ENCODE measurements at places on chromosomes 4 and X.
A peak's percentile ranks its signal among the peaks of the same experiment; 100 is the strongest.

GRCh38 chrX:103637604-103638338, 9.0 kb downstream of the TCEAL1 start:
- DNase-seq, result no peak

DNA sequence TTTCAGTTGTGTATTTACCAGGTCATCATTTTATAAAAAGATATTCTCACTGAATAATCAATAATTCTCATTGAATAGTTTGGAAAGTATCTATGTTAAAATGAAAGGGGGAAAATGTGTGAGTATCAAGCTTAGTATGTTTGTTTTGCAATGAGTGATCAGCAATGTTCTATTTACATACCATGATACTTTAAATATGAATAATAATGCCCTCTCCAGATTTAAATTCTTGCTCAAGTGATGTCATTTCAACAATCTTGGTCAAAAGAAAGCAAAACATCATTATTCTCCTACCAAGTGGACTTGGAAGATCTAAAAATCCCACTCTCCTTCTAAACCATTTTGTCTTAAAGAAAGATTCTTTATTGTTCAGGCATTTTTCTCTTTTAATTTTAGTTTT, 42.1 kb upstream of the ANKRD50 start:
- no peak for DNase-seq

DNA sequence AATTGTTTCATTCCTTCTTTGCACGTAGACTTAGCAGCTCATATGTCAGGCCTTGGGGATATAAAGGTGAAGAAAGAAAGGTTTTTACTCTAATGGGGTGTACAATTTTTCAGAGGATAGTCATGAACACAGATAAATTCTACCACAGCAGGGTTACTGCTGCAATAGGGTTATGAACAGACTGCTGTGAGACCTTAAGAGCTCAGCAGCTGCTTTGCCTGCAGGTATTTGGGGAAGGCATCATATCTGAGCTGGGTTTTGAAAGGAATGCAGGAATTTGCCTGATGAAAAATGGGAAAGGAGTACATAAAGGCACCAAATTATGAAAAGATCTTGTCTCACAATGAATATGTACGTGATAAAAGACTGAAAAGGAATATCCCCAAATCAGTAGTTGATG, 128.9 kb downstream of the CEP135 start:
- no peak for DNase-seq

DNA sequence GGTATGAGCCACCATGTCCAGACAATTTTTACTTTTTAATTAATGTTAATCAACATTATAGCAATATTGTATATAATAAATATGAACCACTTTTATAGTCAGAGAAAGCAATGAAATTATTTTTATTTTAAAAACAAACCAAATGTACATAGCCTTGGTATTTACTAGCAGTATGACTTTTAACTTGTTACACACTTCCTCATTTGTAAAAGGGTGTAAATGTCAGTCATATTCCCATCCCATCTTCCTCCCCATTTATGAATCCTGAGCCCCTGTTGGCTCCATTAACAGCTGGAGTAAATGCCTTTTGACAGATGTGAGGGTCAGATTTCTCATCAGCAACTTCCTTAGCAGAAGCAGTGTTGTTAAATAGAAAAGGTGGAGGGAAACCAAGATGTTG, 179.6 kb upstream of the SPRY1 start:
- no peak for DNase-seq

- DNase-seq, result no peak
These were observed 7.8 kb upstream of the XK start for GRCh38 chrX:37677765-37678164.

GRCh38 chrX:2608638-2609430, 82.3 kb upstream of the CD99 start:
- DNase-seq, result no peak

- no peak for DNase-seq
These were observed 6.5 kb downstream of the NKX3-2 start for GRCh38 chr4:13537832-13538177.

GRCh38 chrX:132592880-132593279, 104.0 kb upstream of the MBNL3 start:
- DNase-seq, result no peak

GRCh38 chr4:88728146-88728545, 30.5 kb upstream of the NAP1L5 start:
- no peak for DNase-seq

DNA sequence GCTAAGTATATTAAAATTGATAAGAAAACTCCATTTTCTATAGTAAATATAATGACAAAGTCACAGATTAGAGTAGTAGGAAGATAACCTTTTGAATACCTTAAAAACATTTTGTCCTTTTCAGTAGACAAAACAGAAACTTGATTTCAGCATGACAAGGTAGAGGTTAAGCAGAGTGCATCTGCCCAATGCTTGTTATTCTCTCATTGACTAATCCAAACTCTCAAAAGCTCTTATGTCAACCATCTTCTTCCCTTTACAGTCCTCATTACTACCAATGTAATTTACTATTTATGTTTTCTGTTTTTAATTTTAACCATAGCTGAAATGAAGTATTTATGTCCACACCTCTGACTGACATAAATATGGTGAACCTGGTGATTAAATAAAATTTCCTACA, 11.1 kb downstream of the NIPAL1 start:
- no peak for DNase-seq

GRCh38 chrX:586351-586750, 44.2 kb upstream of the SHOX start:
- no peak for DNase-seq

DNA sequence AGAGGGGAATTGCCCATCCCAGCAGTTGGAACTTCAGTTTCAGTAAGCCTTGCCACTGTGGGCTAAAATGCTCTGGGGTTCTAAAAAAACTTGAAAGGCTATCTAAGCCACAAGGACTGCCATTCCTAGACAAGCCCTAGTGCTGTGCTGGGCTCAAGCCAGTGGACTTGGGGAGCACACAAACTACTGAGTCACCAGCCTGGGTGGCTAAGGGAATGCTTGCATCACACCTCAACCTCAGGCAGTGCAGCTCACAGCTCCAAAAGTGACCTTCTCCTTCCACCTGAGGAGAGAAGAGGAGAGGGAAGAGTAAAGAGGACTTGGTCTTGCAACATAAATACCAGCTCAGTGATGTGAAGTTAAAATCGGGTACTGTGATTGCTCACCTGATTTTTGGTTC, 116.7 kb upstream of the GLRA2 start:
- no peak for DNase-seq

GRCh38 chr4:81195475-81195874, 19.5 kb downstream of the PRKG2 start:
- no peak for DNase-seq

GRCh38 chr4:2836391-2836859, 7.2 kb upstream of the ADD1 start:
- no peak for DNase-seq

- DNase-seq, result no peak
These were observed 46.1 kb upstream of the LGI2 start for GRCh38 chr4:25076625-25077398.

DNA sequence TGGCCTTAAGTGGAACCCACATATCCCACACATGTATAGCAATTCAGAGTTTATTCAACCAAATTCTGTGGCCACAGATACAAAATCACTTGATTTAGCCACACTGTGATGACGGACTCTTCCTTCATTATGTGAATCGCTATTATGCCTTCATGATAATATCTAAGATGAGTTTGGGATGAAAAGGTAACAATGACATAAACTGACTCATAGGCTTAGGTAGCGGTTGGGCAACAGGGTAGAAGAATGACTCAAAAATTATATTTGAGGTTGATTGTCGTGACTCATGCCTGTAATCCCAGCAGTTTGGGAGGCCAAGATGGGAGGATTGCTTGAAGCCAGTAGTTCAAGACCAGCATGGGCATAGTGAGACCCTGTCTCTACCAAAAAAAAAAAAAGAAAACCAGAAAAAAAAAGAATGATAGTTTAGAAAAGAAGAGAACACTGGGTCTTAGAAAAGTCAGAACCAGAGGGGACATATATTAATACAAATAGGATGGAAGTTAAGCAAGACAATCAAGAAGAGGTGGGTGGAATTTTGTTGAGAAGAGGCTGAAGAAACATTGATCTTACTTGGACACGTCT, 70.4 kb upstream of the USP9X start:
- DNase-seq, result no peak

DNA sequence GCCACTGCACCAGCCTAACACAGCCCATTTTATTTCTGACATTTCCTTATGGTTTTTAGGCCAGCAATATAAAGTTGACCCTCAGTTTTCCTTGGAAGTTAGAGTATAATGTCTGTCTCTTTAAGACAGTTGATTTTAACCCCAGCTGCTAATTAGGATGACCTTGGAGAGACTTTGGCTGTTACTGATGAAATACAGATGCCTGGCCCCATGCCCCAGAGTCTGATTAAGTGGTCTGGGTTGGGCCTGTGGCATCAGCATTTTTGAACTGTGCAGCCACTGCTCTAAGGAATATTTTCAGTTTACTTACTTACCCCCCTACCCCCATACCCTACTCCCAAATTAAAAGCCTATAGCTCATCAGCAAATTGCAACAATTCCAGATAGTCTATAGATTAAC, 85.8 kb downstream of the DCLK2 start:
- DNase-seq, result no peak

DNA sequence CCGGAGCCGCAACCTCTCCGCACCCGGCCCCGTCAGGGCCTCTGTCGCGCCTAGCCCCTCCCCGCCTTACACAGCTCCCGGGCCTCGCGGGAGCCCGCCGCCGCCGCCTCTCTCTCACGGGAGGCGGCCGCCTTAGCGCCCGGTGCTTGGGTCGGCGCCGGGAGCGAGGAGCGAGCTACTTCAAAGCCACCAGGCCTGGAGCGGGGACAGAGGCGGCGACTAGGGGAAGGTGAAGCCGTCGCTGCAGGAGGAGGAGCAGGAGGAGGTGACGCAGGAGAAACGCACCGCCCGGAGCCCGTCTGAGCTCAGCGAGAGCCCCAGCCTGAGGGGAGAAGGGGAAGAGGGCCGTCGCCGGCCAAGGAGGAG, 250 bp downstream of the USP9X start:
- no peak for DNase-seq

GRCh38 chrX:11722304-11722703, 35.7 kb upstream of the MSL3 start:
- no peak for DNase-seq

- no peak for DNase-seq
These were observed 69.2 kb upstream of the MTM1 start for GRCh38 chrX:150499240-150499639.

GRCh38 chr4:75881476-75881875, 20.8 kb downstream of the PPEF2 start:
- no peak for DNase-seq

GRCh38 chr4:1993169-1993516, 15.6 kb downstream of the NELFA start:
- DNase-seq, result no peak

DNA sequence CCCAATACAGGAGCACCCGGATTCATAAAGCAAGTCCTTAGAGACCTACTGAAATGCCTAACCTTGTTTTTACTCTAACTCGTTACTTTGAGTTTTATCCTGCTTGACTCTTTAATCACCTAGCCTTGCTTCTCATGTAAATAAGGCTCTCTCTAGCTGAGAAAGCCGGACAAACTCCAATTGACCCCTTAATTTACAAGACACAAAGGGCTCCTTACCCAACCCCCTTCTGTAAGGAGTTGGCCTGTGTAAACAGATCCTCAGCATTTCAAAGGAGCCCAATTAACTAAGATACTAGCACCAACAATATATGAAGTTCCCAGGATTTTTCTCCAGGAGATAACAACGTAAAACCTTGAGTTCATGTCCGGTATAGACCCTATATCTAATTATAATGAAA, 61.7 kb downstream of the CT47B1 start:
- DNase-seq, result no peak

- DNase-seq, result no peak
These were observed 25.3 kb upstream of the EPGN start for GRCh38 chr4:74282926-74283325.

DNA sequence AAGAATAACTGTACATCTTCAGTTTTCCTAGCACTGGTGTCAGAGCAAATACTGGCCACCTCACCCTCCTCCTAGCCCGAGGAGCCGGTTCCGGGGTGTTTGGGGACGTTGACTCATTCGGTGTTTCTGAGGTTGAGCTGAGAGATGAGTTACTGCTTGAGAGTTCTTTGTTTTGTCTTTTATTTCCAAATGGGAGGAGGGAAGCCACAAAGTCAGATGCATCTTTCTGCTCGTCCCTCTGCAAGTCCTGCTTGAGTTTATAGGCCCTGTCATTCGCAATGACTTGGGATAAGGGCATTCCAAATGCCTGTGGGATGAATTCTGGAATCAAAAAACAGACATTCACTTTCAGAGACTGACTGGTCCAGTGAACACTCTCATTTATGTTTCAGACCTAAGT, 77.5 kb downstream of the HCCS start:
- no peak for DNase-seq

- DNase-seq, result no peak
These were observed 746 bp downstream of the TCEAL7 start for GRCh38 chrX:103330681-103331288.

- DNase-seq, result no peak
These were observed 13.9 kb upstream of the ETDC start for GRCh38 chrX:135295238-135295943.

- DNase-seq, result no peak
These were observed 43.1 kb downstream of the SOWAHB start for GRCh38 chr4:76854858-76855257.

- no peak for DNase-seq
These were observed 36.0 kb upstream of the CD99L2 start for GRCh38 chrX:150934453-150934852.

DNA sequence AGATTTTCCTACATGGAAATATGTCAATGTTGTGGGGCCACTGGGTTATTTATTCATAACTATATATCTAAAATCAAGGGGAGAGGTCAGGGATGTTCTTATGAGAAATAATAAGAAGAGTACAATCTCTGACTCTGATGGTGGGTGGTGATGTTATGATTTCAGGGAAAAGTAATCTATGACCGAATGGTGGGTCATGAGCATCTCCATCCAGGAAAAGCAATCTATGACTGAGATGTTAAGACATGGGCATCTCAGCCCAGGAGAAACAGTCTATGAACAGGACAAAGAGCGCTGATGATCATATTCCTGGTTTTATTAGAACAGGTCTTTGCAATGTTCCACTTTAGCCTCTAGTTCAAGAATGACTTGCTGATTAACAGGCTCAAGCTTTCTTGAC, 137.1 kb downstream of the ARSF start:
- no peak for DNase-seq

- no peak for DNase-seq
These were observed 193.8 kb downstream of the BCOR start for GRCh38 chrX:39903937-39904336.

DNA sequence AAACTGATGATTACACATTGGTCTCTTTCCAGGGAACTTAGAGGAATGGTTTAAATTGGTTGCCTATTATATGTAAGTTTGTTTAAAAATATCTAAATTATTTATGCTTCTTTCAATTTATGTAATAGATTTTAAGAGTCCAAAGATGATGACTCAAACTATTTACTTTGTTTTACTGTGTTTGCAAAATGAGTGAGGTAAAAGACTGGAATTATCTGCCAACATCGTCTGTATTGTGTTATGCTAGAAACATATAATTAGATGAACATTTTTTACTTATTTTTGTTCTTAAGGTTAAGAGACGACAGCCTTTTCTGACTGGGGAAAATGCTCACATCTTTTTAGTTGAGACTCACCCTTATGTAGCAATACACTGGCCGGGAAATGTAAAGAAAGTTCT, 51.1 kb upstream of the SYTL5 start:
- DNase-seq, result no peak

- no peak for DNase-seq
These were observed 59.7 kb upstream of the MTM1 start for GRCh38 chrX:150508451-150509367.

- DNase-seq, result peak; percentile 67
These were observed 16.9 kb downstream of the CYBB start for GRCh38 chrX:37796805-37797204.

- DNase-seq, result no peak
These were observed 83.8 kb upstream of the STOX2 start for GRCh38 chr4:183821076-183821853.
